ENCODE measurements at places on chromosomes 5 and 9.

GRCh38 chr9:108142142-108142503 lies 652.6 kb upstream of the KLF4 start:
- DNase-seq = no peak

DNA sequence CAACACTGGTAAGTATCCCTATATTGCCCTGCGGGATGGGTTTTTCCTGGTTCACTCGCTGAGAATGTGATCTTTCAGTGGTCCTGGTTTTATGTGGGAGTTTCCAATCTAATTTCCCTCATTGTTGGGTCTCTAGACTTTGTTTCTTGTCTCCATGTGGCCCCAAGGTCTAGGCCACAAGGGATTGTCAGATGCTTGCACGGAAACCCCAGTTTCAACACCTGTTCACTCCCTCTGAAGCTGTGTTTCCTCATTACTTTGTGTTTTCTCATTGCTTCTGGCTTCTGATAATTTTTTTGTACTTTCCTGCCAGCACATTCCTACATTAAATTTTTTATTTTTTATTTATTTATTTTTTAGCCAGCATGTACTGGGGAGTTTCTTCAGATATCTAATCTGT lies 191.5 kb downstream of the TTLL11 start:
- DNase-seq = no peak

- no peak for DNase-seq
These were observed 418.4 kb upstream of the SGCD start for GRCh38 chr5:155908543-155908942.

- DNase-seq = no peak
These were observed 1.3 kb upstream of the HSPA4 start for GRCh38 chr5:133050521-133050920.

DNA sequence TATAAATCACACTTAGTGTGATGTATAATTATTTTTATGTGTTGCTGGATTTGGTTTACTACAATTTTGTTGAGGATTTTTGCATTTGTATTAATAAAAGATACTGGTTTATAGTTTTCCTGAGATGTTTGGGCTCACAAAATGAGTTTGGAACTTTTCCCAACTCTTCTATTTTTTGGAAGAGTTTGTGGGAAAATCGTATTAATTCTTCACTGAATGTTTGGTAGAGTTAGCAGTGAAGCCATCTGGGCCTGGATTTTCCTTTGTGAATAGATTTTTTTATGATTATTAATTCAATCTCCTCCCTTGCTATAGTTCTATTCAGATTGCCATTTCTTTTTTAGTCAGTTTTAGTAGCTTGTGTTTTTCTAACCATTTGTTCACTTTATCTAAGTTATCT lies 201.7 kb upstream of the NFIL3 start:
- DNase-seq = no peak

- no peak for DNase-seq
These were observed 114.9 kb downstream of the TRIO start for GRCh38 chr5:14257995-14258403.

DNA sequence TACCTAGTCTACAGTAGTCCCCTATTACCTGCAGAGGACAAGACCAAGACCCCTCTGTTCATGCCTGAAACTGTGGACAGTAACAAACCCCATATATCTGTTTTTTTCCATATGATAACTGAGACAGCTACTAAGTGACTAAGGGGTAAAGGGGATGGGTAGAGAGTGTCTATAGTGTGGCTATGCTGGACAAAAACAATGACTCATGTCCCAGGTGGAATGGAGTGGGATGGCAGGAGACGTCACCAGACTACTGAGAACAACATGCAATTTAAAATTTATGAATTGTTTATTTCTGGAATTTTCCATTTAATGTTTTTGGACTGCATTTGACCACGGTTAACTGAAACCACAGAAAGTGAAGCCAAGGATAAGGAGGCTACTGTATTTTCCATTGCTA lies 171.8 kb downstream of the AGTPBP1 start:
- no peak for DNase-seq

Measured in activated T-helper 2 cell treated with anti-CD3 and anti-CD28 coated beads, Interferon-gamma antibody, Interleukin-2, Interleukin-4, amounts not matched to agents 10 μg/mL and 5 μg/mL and 100 μg/mL, durations not matched to agents 14 hours and 24 hours and 36 hours (primary cell).